ENCODE measurements at places on chromosomes 12 and 14. TPM values are rescaled to one million over a fixed set of nuclear protein-coding genes. Genes with fewer than 3 reads are reported as not detected.

DNA sequence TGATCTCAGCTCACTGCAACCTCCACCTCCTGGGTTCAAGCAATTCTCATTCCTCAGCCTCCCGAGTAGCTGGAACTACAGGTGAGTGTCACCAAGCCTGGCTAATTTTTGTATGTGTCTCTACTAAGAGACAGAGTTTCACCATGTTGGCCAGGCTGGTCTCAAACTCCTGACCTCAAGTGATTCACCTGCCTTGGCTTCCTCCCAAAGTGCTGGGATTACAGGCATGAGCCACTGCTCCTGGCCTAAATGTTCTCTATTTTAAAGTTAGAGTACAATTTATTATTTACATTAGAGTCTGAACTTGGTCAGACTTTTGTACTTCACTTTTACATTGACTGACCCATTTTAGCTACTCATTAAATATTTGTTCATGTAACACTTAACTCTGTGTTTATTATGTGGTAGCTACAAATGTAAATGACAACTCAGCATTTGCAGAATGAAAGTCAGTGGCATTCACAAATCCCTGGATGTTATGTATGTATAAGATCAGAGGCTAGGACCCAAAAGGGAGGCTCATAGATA is 409.6 kb downstream of the APAF1 start:
- DNase-seq: no peak

DNA sequence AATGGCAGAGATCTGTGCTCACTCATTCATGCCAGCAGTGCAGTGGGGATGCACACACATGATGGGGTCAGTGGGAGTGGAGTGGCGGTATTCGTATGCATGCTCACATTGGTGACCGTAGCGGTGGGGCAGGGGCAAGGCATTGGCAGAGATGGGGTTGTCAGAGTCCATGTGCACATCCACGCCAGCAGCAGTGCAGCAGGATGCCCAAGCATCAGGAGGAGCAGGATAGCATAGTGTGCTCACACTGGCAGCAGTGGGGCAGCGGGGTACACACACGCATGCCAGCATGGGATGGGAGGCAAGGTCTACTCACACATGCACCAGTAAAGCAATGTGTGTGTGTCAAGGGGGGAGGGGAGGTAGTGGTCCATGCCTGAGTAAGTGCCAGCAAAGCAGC is 89.4 kb upstream of the GARIN6 start:
- DNase-seq: no peak

- no peak for DNase-seq
Observed at GRCh38 chr12:31736472-31736871, 7.7 kb upstream of the AMN1 start.

The CLMN gene
- 6.0 TPM for total RNA-seq

The MYH6 gene
- total RNA-seq: 170 TPM

The NT5DC3 gene
- 4.7 TPM for total RNA-seq

The TAS2R50 gene
- 0.97 TPM for total RNA-seq

The DHRS2 gene
- total RNA-seq: 0.27 TPM

The LRIG3 gene
- total RNA-seq: 6.1 TPM

The CRACR2A gene
- total RNA-seq: 2.3 TPM

The KCNK10 gene
- not detected for total RNA-seq
